ENCODE measurements at places on chromosomes 3 and 15.
A peak's percentile ranks its signal among the peaks of the same experiment; 100 is the strongest.

DNA sequence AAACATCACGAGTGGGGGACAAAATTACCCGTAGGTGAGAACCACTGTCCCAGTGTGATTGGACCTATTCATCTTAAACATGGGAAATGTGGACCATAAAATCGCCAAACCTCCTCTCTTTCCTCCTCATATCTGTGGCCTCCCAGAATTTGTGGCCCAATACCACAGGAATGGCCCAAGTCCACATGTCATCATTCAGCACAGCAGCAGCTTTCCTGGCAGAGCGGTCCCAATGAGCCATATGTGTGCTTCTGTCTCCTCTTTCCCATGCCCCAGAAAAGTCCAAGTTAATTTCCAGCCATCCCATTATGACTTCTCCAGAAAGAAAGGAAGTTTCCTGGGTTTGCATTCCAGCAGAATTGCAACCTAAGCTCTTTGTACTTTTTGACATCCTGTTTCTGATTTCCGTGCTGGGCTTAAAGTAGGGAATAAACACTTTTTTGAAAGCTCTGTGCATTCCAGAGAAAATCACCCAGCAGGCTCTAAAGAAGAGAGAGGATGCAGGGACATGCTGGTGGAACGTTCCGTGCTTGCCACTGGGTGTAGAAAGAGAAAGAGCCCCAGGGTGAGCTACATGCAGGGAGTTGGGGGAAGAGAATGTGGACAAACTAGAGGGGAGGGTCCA is 259.4 kb upstream of the PROK2 start:
- DNase-seq = no peak

DNA sequence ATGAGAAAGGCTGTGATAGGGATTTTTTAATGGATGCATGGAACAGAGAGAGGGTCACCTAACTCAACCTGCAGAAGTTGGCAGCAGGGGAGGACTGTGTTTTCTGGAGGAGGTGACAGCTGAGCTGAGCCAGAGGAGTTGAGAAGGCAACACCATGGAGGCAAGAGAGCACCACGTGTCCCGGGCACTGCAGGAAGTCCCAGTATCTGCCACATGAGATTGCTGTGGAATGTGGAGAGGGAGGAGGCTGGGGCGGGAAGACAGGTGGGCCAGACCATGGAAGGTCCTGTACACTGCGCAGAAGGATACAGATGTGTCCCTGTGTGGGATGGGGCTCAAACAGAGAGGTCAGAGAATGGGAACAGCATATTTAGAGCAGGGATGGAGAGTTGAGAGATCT is 15.3 kb downstream of the MESP1 start:
- no peak for DNase-seq

GRCh38 chr3:114444216-114444615 is 150.4 kb downstream of the TIGIT start:
- no peak for DNase-seq

GRCh38 chr15:63887630-63888029 is 53.9 kb upstream of the HERC1 start:
- DNase-seq = no peak

DNA sequence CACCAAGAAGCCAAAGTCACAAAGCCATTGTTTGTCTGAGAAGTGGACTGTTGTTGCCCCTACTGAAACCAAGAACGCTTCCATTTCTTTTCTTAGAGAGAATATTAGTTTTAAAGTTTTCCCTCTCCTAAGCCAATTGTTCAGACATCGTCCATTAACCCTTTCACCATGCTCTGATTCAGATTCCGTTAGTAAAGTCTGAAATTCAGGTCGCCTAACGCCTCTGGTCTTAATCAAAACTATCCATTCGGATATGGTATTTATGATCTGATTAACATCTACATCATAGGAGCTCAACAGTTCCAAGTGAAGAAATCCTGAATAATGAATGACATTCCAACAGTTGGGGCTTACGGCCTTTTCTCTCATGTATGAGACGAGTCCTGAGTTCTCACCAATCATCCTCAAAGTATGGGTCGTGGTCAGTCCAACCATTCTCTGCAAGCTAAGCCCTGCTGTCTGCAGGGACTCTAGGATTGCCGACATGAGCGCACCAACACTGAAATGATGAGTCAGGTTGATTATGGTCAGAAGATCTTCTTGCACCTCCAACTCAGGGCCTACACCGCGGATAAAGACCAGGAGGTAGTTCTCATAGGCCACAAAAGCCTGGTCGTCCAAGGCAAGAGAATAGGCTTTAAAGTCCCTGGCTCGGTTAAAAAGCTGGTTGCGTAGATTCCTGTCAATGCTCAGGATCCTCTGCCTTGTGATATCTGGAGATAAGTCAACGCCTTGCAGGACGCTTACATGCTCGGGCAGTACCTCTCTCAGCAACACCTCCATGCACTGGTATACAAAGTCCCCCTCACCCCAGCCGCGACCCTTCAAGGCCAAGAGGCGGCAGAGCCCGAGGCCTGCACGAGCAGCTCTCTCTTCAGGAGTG is 767 bp downstream of the EPM2AIP1 start:
- DNase-seq = no peak

DNA sequence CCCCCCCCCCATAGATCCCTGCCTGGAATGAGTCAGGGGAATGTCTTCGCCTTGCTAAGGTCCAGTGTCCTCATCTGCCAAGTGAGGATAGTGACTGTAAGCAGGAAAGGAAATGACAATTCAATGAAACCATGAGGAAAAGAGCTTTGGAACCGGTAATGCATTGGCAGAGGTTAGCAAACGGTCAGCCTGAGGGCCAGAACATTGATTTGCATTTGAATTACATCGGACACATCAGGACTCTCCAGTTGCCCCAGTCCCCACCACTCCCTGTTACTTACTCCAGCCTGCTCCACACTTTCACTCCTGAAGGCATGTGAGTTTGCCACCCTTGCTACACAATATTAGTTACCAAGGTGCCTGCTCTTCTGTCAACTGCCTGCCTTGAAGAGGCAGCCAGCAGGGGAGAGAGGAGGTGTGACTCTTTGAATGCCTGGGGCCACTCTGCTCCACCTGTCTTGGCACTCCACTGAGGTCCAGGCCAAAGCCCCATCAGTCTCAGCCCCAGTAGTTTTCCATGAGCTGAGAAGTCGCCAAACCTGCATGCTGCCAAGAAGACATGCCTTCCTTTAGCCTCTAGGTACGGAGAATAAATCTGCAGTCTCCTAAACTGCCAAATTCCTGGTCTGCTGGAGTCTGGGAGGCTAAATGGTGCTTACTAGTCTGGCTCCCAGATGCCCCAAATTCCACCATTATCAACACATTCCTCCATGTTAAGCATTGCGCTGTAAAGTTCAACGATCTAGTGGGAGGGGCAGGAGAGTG is 191.7 kb upstream of the TLE3 start:
- DNase-seq = no peak

DNA sequence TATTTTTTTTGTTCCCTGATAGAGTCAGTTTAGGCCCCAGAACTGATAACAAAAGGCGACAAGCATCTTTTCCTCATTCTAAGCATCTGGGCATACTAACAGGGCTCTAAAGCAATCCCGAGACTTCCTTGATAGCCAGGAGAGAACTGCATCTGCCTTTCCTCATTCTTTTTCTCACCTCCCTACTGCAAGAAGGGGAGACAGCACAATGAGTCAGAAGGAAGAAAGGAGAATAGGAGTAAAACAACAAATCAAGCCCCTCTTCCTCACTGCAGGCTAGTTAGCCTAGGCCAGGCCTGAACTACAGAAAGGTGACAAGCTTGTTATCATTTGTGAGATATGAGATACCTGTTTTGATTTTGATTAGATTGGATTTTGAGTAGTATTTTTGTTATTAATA is 97.9 kb downstream of the NAALADL2 start:
- no peak for DNase-seq

- no peak for DNase-seq
Observed at GRCh38 chr15:100588638-100589242, 13.2 kb downstream of the LINS1 start.

DNA sequence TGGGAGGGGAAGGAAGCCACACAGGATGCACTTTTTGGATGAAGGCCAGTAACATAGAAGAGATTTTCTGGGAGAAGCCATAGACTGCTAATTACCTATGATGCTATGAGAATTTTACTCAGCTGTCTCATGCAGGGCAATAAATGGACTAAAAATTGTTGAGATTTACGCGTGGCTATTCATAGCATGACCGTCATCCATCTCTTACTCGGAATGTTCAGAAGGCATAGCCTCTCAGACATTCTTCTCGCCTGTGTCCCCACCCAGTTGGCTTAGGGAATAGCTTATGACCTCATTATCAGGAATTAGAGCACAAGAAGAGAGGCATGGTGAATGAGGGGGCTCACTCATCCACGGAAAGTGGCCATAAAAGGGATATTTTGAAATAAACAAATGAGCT is 107.9 kb upstream of the ATP10A start:
- no peak for DNase-seq

DNA sequence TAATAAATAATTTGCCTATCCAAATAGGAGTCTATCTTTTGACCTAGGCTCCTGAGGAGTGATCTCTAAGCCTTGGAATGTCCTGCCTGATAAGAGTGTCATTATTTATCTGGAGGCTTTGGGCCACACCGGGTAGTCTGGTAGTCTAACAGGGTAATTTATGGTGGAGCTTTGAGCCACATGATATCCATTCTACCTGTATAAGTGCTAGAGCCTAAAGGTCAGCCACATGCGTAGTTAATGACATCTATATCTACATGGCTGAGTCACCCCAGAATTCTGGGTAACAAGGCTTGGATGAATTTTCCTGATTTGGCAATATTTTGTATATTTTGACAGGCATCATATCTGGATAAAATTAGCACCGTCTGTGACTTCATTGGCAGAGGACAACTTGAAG is 681.4 kb downstream of the MCTP2 start:
- DNase-seq = no peak

DNA sequence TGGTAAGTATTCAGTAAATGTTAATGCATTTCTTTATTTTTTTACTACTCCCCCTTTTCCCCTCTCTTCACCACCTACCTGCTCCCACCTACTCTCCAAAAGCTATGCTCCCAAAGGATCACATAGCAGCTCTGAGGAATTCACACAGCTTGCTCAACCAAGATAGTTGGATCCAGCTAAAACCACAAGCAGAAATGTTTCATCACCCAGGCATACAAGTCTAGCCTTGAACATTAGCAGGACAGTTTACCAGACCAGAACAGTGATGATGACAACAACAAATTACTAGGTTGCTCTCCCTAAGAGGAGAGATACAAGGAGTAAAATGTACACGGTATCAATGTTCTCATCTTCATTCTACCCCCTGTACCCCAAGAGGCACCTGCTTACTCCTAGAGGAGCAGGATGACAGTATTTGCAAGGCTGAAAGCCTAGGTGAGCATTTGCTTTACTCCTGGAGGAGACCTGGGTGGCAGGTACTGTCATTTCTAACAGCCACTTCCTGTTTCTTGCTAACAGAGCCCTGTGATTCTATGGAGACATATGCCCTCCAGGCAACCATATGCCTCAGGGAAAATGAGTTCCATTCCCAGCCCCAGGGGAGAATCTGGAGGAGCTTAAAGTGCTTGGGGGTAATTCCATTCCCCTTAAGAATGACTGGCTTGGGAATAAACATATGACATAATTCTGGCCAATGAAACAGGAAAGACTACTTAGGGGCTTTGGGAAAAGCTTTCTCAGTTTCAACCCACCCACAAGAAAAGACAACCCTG is 237.5 kb downstream of the NTRK3 start:
- DNase-seq = no peak

- no peak for DNase-seq
Observed at GRCh38 chr3:118974356-118975097, 60.1 kb downstream of the IGSF11 start.

- peak; percentile 46 for DNase-seq
Observed at GRCh38 chr3:46442576-46443530, 21.9 kb downstream of the LTF start.

- peak; percentile 57 for DNase-seq
Observed at GRCh38 chr3:124780761-124781475, 50.7 kb downstream of the UMPS start.

DNA sequence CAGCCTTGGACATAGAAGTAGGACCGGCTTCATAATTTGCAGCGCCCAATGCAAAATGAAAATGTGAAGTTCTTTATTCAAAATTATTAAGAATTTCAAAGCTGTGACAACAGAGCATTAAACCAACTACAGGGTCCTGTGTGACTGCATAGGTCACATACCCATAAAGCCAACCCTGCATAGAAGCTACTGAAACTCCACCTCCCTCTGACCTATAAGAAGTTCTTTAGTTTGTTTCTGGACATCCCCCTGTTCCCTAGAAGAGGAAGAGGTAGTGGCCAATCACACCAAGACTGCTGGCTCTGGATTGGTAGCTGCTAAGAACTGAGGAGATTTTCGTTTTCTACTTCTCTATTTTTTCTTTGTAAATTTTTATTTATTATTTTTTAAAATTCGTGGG is 9.0 kb upstream of the SELENOT start:
- DNase-seq = no peak

- no peak for DNase-seq
Observed at GRCh38 chr3:182755712-182756111, 37.6 kb upstream of the ATP11B start.

DNA sequence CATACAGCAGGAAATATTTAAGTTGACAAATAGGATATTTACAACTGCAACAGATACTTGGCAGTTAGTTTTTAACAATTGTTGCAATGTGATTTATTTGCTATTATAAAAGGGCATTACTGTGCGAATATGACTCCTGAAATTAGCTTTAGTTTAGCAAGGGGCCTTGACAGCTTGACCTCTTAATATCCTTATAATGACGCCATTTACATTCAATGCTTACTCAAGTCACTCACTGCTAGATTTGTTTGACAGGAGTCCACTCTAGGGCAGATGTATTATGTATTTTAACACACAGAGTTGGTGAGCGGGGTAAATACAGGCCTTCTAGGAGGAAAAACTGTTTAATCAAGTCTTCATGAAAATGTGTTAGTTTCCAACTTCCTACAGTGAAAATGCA is 58.1 kb upstream of the C15orf61 start:
- DNase-seq = no peak

DNA sequence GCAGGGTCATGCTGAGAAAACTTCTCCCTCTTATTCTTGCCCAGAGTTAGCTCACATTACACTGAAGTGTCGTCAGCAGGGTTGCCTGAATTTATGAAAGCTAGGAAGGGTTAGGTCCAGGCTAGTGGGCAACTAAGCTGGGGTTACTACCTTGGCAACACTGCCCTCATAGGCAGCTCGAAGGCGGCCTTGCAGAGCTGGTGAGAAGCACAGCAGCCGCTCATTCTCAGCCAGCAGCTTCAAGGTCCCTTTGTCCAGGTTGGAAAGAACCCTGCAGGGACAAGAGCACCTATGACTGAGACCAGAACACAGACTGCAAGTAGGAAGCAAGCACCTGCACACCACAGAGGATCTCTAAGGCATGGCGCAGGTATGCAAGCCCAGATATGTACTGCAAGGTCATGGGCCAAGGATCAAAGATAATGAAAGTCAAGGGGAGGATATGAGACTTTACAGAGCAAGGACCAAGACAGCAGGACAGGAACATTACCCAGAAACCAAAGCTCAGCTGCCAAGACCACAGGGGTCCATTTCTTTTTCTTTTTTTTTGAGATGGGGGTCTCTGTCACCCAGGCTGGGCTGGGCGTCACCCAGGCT is 2.8 kb downstream of the CDAN1 start:
- DNase-seq = no peak

- DNase-seq = no peak
Observed at GRCh38 chr15:60673918-60674558, 195.1 kb upstream of the ICE2 start.

GRCh38 chr15:42314818-42315217 is 41.6 kb upstream of the TMEM87A start:
- DNase-seq = no peak

GRCh38 chr3:89447243-89447642 is 339.8 kb downstream of the EPHA3 start:
- DNase-seq = no peak

All from hippocampal formation (tissue), 2 donors.